ENCODE measurements at places on chromosomes 5 and 9.
A peak's percentile ranks its signal among the peaks of the same experiment; 100 is the strongest.

DNA sequence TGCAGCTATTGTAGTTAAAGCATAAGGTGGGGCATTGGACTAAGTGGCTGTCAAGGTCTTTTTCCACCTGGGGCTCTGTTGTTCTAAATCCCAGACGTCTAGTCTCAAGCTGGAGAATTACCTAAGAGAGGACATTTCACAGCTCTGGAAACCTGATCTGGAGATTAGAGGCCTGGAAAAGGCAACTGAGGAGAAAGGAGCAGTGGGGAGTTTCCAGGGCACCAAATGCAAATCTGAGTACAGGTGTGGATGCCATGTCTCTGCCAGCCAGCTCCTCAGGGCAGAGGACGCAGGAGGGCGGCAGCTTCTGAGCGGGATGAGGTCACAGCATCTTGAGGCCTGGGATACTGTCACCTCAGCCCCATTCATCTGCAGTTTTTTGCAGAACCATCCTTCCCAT, 65.2 kb downstream of the PPARGC1B start:
- no peak for DNase-seq

DNA sequence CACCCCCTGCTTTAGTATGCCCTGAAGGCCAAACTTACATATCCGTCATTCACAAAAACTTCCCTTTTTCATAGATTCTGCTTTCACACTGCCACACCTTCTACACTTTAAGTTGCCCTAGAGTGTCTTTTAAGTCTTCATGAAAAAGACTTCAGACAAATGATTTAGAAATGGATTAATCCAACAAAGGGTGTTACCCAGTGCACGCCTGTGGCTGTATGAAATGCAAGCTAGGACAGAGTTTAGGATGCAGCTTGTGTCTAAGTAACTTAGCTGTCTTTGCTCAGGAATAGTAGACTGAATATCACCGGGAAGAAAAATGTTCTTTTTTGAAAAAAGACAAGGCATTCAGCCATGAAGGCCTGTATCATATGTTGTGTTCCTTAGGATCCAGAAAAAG, 210.0 kb downstream of the MPDZ start:
- DNase-seq: no peak

- DNase-seq: no peak
Observed at GRCh38 chr5:129912601-129913255, 8.5 kb downstream of the CHSY3 start.

- DNase-seq: no peak
Observed at GRCh38 chr9:26219961-26220360, 541.7 kb upstream of the TUSC1 start.

GRCh38 chr5:135478938-135479337, 26.8 kb upstream of the TIFAB start:
- DNase-seq: no peak

- no peak for DNase-seq
Observed at GRCh38 chr5:52543594-52543993, 244.1 kb upstream of the ITGA1 start.

GRCh38 chr9:21677834-21678233, 124.6 kb upstream of the MTAP start:
- DNase-seq: no peak

DNA sequence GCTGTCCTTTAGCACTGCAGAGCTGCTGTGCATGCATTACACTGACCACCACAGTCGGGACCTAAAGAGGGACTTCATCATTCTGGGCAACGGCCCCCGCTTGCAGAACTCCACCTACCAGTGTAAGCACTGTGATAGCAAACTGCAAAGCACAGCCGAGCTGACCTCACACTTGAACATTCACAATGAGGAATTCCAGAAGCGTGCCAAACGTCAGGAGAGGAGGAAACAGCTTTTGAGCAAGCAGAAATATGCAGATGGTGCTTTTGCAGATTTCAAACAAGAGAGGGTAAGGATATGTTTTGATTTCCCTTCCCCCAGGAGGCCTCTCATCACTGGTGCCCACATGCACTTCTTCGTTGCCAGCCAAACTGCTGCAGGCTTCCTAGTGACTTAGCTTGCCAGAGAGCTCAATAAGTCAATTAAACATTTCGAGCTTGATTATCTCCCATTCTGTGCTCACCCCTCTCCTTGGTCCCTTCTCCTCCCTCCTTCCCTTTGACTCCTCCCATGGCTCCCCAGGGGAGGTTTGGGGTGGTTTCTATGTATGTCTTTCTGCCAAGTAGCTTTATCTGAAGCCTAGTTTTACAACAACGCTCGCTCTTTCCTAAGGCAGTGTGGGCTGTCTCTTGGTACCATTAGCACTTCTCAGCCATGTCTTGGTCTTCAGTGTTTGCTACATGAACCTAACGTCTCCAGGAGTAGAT, 66.7 kb downstream of the ZNF462 start:
- DNase-seq: no peak

- no peak for DNase-seq
Observed at GRCh38 chr5:34047143-34047542, 4.1 kb upstream of the C1QTNF3 start.

DNA sequence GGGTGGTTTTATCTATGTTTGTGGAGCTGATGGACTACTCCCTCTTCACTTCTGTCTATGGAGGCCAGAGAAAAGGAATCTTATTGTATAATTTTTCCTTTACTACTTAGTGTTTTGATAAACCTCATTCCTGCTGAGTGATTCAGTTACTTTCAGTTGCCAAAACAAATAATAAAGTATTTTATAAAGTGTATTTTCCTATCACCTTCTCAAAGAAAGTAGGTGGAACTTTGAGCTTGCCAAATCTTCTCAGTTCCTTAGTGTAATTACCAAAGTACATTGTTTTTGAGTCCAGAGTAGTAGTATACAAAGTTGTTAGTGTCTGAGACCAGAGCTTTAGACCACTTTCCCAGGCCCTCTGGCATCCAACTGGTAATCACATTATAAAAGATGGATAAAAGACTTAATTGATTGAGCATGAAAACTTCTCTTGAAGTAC, 13.5 kb downstream of the RABGAP1 start:
- no peak for DNase-seq

DNA sequence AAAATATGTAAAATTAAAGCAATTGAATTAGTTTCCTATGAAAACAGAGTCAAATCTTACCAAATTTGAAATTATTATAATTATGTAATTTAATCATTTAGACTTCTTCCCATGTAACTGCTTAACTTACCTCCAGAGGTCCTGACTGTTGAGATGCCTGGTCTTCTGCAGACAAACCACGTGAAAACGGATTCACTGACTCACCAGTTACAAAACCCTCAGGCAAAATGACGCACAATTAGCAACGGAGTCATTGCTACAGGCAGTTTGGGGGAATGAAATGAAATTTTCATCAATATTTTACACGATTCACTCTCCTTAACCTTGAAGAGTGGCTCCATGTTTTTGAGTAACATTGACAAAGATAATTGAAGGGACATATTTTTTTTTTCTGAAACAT, 460.8 kb downstream of the MTRR start:
- DNase-seq: peak; percentile 3

DNA sequence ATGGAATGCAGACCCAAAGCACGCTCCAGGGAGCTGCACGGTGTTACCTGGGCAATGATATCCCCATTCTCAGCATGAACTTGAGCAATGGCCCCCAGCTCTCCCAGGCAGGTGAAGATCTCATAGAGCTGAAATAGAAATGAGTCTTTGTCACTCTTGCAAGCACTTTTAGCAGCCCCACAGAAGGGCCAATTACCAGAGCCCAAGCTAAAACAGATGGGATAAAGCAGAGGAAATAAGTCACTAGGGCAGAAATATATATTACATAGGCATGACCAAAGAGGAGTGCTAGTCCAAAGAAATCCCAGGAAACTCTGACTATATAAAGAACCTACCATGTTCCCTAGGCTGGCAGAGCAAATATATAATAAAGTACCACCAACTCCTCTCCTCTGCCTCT, 97.3 kb downstream of the DPYSL3 start:
- DNase-seq: no peak

GRCh38 chr5:173456751-173457171, 128.5 kb upstream of the STC2 start:
- DNase-seq: no peak

DNA sequence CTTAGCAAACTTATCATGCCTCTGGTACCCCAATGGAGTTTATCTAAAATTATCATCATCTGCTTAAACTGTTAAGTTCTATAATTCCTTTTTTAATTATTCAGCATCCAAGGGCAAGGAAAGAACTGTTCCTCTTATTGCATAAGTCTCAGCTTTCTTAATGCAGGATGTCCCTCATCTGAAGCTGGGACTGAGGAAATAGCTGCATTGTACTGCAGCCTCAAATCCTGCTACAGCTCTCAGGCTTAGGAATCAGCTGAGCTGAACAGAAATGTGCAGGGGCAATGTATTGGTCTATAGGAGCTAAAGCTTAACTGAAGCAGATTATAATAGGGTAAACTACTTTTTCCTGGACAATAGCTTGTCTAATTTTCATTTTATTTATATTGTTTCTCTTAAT, 48.0 kb downstream of the HAPLN1 start:
- DNase-seq: no peak

- peak; percentile 64 for DNase-seq
Observed at GRCh38 chr9:83598487-83598886, 24.5 kb upstream of the IDNK start.

DNA sequence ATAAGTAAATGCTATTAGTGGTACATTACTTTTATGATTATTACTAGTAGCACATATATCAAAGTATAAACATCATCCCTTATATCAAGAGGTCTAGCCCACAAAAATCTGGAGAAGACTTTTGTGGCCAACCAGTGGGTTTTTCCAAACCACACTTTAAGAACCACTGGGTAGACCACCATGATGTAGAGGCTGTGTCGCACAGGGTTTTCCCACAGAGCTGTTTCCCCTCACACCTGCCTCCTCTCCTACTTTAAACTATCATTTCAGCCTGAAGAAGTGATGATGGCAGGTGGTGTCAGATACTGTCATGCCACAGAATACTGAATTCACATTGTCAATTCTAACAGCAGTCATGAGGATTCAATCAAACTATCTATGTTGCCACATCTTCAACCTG, 109.2 kb downstream of the FBXW11 start:
- DNase-seq: no peak

GRCh38 chr9:121656941-121657470, 5.6 kb downstream of the DAB2IP start:
- no peak for DNase-seq

- no peak for DNase-seq
Observed at GRCh38 chr5:35664584-35664983, 46.9 kb downstream of the SPEF2 start.

DNA sequence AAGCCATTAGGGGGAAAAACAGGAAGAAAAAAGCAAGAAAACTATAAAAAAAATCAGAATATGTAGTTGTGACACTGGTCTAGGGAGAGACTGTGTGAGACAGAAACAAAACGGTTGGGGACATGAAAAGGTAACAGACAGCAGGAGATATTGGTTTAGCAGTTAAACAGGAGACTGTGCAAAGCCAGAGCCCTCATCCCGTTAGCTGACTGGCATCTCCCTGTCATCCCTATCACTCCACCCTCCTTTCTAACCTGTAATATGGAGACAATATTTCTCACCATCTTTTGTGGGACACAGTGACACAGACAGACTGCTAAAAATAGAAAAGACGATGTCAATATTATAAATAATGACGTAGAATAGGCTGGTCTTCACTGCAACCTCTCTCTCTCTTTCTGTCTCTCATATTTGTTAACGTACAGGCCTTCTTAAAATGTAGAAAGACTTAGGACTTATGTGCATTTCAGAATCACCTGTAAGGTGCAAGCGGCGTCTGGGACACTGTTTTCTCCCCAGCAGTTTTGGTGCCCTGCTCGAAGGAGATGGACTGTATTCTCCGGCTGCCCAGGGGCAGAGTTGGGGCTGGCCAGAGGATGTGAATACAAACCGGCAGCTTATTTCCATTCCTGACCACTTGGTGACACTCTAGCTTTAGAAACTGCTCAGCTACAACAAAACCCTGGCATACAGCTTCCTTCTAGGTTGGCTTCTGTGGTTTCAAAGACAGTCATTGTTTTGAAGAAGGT, 190.6 kb downstream of the MAT2B start:
- peak; percentile 50 for DNase-seq

GRCh38 chr5:170248172-170248930, 15.6 kb downstream of the C5orf58 start:
- DNase-seq: peak; percentile 71

GRCh38 chr5:1242733-1243486, 17.7 kb downstream of the SLC6A18 start:
- no peak for DNase-seq

DNA sequence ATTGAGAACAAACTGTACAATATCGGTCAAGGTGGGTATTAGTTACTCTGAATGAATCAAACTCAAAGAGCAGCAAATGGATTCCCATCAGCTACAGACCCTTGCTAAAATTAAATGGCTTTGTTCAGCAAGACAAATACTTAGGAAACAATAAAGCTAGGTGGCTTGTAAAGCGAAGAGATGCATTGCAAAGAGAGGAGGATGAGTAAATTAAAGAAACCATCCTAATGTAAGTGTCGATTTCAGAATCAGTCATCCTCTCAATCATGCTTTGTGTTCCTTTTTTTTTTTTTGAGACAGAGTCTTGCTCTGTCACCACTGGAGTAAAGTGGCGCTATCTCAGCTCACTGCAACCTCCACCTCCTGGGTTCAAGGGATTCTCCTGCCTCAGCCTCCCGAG, 359.2 kb upstream of the ZNF462 start:
- no peak for DNase-seq

GRCh38 chr5:34039398-34040157, 3.4 kb downstream of the C1QTNF3 start:
- DNase-seq: no peak

DNA sequence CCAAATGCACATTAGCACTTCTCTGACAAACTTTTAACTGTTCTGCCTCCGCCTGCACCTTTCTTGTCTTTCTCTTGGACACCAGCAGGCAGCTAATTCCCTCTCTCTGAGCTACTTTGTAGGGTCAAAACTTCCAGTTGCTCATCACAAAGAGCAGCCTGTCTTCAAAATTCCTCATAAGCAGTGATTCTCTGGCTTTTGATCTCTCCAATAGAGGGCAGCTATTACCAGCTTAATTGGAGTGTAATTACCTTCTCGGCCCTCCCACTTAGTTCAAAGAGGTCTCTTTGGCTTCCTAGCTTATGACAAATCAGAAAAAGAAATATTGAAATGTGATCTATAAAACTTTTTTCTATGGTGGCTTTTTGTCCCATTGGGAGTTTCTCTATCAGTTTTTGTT, 43.6 kb upstream of the RAD23B start:
- peak; percentile 29 for DNase-seq

GRCh38 chr5:88663793-88664216, 219.2 kb downstream of the MEF2C start:
- DNase-seq: no peak
